Activated naive CD4-positive, alpha-beta T cell treated with anti-CD3 and anti-CD28 coated beads, Interleukin-2, amount 50 U/mL, for 16 hours (primary cell): ENCODE measurements at places on chromosomes 4 and X.

DNA sequence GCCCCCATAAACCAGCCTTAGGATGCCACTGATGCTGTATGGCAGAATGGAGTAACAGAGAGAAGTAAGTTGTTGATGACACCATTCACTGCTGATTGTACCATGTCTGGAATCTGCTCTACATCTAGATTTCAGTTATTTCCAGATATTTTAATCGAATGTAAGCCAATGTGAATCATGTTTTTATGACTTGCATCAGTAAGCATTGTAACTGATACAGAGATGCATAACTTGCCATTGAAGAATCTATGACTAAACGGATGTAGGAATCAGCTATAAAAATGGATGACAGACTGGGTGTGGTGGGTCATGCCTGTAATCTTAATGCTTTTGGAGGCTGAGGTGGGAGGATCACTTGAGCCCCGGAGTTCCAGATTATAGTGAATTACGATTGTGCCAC, 161.0 kb upstream of the GATB start:
- no peak for DNase-seq

- peak; percentile 24 for DNase-seq
Observed at GRCh38 chr4:25180524-25181131, 20.4 kb upstream of the SEPSECS start.

DNA sequence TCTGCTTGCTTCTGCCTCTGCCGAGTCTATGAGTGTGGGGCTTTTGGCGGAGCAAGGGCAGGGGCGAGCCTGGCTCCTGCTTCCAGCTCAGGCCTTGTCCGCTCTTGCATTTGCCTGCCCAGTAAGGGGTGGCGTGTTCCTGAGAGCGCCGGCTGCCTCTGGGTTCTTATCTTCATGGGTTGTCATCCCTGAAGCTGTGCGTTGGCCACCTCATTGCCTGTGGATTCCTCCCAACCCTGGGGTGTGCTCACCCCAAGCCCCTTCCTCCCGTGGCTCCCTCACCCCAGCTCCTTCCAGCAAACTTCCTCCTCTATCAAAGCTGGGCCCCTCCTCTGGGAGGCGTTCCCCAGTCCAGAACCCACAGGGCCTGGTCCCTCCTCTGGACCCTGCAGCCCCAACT, 17.5 kb downstream of the SH3BP2 start:
- no peak for DNase-seq

GRCh38 chr4:10047967-10048366, 26.7 kb upstream of the SLC2A9 start:
- DNase-seq = no peak

DNA sequence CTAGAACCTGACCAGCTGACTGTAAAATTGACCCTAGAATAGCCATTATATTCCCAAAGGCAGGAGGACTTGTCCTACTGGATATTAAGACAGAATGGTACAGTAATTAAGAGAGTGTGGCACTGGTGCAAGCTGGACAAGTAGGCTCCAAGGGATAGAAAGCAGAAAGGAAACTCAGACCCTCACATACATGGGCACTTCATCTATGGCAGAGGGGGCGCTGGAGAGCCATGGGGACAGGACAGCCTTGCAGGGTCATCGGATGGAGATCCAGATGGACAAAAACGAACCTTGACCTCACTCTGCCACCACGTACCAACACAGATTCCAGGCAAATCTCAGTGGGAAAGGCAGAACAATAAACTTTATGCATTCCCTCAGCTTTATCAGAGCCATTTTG, 40.6 kb downstream of the GAB3 start:
- DNase-seq = no peak

DNA sequence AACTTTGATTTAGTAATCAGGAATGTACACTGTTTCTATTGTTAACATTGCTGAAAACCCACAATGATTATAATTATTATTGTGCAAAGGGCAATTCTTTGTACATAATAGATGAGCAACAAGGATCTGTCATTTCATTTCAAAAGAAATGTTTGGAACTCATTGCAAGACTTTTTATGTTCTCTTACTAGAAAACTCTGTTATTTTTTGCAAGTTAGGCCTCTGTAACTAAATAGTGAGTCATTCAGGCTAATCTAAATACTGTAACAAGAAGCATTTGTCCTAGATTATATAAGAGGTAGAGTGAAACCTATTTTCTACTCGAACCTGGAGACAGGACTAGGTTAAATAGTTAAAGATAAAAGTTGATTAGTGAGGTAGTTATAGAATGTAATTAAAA, 93.2 kb upstream of the FAM47B start:
- DNase-seq = no peak

DNA sequence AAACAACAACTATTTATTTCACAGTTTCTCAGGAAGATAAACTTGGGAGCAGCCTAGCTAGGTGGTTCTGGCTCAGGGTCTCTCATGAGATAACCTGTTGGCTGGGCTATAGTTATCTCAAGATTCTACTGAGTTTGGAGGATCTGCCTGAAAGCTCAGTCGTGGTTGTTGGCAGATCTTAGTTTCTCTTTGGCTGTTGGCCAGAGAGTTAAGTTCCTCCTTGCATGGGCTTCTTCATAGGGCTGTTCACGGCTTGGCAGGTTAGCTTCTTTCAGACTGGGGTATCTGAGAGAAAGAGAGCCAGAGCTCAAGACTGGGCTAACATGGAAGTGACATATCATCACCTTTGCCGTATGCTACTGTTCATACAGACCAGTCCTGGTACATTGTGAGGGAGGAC, 28.7 kb downstream of the SEC24B start:
- no peak for DNase-seq

- DNase-seq = no peak
Observed at GRCh38 chr4:2368746-2369437, 49.6 kb downstream of the ZFYVE28 start.

DNA sequence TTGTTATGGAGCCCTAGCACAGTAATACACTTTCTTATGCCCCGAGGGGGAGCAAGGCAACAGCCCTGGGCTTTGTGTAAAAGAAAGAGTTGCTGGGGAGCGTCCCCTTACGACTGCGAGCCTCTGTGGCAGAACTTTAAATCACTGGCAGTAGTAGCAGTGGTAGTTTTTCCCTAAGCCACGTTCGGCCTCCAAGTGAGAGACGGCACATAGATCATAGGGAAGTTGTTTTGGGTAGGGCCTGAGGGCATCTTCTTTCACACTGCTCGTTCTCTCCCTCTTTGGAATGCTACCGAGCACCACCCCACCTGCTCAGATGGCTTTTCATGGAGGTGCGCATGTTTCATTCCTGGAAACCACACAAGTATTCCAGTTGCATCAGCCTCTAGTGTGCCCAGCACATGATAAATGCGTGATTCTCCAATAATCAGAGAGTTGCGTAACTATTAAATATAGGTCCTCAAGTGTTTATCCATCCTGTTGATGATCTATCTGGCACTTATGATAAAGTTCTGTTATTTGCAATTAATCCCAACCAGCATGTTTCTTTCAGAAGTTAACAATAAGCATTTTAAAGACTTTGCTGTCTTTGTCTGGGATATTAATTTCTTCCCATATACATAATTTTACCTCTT, 7.0 kb upstream of the SYNPO2 start:
- DNase-seq = no peak

DNA sequence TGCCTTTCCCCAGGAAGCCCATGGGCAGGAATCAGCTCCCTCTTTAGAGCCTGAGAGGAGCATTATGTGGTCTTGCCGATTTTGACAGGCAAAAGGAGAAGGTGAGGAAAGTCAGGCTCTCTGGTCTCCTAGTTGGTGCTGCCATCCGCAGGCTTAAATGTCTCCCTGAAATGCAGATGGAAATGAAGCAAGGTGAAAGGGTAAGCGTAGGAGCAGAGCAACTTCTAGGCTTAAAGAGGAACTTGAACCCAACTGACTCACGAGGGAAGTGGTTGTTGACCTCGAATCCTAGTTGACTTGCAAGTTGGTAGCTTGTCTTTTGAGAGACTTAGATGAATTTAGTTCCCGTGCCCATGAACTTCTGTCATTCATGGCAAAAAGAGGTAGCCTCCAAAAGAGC, 205.9 kb downstream of the PTTG2 start:
- DNase-seq = no peak

GRCh38 chrX:10010686-10011085, 43.5 kb downstream of the CLDN34 start:
- no peak for DNase-seq

DNA sequence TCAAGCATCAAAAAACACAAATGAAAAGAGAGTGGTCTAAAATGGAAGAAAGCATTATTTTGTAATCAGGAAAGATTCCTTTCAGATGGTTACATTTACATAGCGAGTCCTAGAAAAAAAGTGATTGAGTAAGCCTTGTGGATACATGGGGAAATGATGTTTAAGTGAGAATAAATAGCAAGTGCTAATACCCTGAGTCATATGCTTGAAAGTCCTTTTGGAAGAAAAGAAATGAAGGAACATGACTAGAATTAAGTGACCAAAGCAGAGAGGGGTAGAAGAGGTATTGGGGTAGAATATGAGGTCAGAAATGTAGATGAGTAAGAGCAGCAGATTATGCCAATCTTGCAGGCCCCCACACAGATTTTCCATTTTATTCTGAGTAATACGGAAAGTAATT, 814.8 kb upstream of the GRID2 start:
- DNase-seq = no peak

- no peak for DNase-seq
Observed at GRCh38 chr4:140740906-140741670, 15.1 kb downstream of the TBC1D9 start.

DNA sequence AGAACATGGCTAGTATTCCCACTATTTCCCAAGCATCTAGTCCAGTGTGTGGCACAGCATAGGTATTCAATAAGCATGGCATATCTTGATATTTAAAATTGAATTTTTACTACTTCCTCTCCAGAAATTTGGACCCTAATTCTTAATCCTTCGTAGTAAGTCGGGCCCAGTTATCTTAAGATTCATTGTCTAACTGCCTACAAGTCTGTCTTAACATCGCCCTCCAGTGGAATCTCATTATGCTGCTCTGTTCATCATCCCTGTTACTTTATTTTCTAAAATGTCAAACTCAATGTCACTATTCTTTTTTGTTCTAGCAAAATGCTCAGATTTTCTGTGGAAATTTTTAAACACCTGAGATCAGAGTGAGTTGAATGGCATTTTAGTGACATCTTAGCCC, 606.2 kb downstream of the KLHL13 start:
- DNase-seq = no peak

- peak; percentile 42 for DNase-seq
Observed at GRCh38 chrX:39445336-39445735, 644.1 kb downstream of the MID1IP1 start.

GRCh38 chr4:102543030-102543928, 42.1 kb downstream of the NFKB1 start:
- no peak for DNase-seq
